Cortex of kidney (tissue), 1 donor: ENCODE measurements at places on chromosomes 7 and 10.

DNA sequence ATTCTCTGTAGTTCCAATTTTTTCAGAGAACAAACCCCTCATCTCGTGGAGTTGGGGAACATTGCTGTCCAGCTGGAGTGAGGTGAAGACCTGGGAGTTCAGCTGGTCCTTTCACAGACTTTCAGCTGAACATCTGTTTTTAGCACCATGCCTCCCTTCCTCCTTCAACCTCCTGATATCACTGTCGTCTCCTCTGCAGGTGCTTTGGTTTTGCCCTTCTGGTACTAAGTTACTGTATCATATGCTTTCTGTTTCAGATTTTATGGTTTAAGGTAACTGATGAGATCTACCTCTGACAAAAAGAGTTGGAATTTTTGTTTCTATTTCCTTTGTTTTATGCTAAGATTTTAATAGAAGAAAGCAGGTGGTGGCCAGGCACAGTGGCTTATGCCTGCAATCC is 102.9 kb downstream of the ZNF438 start:
- no peak for DNase-seq

- DNase-seq: no peak
These were observed 54.8 kb downstream of the MCU start for GRCh38 chr10:72746426-72747363.

DNA sequence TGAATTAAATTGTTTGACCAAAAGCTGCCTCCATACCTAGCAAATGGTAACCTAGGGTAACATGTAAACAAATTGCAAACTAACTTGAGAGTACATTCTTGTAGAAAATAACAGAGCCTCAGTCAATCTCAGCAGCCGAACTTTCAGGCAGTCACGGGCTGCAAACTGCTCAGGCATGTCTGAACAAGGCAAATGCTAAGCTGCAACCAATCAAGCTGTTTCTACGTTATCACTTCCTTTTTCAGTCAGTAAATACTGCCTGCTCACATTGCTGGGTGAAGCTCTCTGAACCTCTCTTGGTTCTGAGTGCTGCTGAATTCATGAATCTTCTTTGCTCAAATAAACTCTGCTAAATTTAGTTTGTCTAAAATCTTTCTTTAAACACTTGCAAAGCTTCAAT is 1212.4 kb downstream of the SORCS1 start:
- no peak for DNase-seq

- DNase-seq: no peak
These were observed 245.5 kb downstream of the SKAP2 start for GRCh38 chr7:26618898-26619297.

DNA sequence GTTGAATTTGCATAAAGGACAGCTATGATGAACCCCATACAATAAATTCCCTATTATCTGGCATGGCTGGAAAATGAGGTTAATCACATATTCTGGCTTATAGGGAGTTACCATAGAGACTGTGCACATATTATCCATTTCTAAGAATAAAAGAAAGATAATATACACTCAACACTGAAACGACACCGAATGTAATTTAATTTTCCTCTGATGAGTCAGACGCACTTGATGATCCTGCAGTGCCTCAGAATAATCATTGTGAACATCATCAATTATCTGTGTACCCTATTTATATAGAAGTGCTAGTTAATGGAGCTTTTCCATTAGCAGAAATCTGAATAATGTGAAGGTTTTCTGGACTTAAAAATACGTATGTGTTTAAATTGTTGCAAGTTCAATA is 60.2 kb downstream of the SGCE start:
- no peak for DNase-seq

- no peak for DNase-seq
These were observed 275.4 kb downstream of the GLRX3 start for GRCh38 chr10:130411496-130412085.

DNA sequence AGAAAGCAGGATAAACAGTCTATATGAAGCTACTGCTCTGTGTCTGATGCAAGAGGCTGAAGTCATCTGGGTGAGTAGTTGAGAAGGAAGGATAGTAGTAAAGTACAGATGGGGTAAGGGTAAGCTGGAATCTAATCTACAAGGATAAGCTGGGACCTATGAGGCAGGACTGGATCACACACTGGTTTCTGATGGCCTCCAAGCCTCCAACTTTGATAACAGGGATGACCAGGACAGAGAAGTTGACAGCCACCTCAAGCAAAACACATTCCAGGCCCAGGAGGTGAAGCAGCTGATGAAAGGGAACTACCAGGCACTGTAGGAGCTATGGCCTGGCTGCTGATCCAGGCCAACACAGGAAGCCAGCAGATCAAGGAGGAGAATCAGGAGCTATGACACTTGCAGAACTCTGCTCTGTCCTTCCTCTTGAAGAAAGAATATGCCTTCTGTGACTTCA is 278.1 kb upstream of the TMEM229A start:
- DNase-seq: no peak

DNA sequence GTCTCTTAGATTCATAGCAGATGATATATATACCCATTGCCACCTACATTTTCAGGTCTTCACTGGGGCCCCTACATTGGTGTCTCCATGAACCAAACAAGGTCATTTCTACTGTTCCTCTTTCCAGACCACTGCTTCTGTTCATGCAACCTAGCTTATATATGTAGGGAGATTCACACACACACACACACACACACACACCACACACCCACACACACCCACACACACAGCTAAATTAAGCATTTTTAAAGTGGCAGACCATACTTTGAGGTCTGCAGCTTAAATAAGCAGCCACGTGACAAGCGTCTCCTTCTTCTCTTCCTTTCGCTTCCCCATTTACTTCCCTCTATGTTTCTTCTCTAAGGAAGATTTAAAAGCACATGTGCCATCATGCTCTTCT is 70.0 kb upstream of the CC2D2B start:
- DNase-seq: no peak

GRCh38 chr7:44922351-44922694 is 37.0 kb upstream of the PURB start:
- DNase-seq: no peak

GRCh38 chr7:20607216-20607615 is 8.3 kb upstream of the ABCB5 start:
- no peak for DNase-seq

GRCh38 chr10:11707624-11708350 is 34.4 kb upstream of the ECHDC3 start:
- DNase-seq: no peak

DNA sequence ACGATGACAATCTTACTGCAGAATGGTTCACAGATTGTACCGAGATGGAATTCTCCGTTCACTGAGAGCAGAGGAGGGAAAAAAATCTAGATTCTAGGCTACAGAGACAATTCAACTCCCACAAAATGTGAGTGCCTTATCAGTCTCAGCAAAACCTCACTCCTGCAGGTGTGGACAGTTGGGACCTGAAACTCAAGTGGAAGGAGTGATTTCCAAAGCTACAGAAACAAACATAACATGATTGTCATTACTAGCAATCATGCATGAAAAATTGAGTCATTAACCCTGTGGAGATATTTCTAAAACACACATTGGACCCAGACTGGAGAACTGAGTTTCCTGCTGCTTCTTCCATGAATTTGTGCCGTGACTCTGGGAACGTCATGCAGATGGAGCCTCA is 70.3 kb downstream of the CALML3 start:
- DNase-seq: no peak

DNA sequence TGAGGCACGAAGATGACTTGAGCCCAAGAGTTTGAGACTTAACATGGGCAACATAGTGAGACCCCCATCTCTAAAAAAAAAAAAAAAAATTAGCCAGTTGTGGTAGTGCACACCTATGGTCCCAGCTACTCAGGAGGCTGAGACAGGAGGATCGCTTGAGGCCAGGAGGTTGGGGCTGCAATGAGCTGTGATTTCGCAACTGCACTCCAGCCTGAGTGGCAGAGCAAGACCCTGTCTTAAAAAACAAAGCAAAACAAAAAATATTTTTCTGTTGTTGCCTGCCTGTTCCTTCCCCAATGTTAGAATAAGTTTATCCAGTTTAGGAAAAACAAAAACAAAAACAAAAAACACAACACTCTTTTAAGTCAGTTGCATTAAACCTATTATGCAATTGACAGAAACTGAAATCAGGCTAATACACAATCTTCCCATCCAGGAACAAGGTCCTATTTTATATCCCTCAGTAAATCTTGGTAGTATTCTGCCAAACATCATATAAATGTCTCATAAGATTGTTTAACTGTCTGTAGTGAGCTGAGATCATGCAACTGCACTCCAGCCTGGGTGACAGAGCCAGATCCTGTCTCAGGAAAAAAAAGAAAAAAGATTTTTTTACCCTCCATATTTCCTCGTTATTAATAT is 4.9 kb downstream of the PILRA start:
- no peak for DNase-seq

DNA sequence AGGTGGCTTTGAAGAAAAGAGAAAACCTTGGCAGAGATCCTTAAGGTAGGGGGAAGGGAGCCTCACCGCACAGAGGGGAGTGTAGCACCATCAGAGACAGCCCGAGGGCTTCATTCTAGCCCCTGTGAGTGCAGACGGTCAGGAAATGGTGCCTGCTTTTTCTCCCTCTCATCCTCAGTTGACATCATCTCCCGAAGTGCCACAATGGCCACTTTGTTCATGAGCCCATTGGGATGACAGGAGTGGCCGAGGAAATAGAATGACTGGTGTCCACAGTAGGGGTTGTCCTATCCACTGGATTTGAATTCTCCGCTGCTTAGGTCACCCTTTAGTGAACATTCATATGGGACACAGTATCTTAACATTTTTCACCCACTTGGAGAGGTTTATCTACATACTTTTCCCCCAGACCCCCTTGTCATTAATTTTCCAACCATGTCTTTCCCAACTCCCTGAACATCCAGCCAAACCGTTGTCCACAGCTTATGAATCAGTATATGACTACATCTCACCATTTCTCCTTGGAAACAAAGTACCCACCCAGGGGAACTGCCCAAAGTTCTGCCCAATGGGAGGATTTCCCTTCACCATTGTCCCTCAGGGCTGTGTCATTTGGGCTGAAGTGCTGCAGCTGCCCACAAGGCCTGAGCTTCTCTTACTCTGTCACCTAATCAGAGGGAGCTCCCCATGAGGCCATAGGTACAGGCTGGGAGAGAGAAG is 108.8 kb downstream of the ADCY1 start:
- no peak for DNase-seq

GRCh38 chr7:133290041-133290440 is 37.2 kb downstream of the EXOC4 start:
- no peak for DNase-seq

DNA sequence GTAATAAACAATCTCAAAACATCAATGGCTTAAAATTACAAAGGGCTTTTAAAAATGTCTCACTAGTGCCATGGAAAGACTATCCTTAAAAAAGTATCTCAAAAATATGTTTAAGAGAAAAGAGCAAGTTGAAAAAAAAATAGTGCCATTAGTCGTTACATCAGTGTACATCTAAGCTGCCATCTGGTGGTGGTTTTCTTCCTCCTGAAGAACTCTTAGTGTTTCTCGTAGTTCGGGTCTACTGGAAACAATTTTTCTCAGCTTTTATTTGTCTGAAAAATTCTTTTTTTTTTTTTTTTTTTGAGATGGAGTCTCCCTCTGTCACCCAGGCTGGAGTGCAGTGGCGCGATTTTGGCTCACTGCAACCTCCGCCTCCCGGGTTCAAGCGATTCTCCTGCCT is 5.9 kb upstream of the GARIN1A start:
- no peak for DNase-seq

DNA sequence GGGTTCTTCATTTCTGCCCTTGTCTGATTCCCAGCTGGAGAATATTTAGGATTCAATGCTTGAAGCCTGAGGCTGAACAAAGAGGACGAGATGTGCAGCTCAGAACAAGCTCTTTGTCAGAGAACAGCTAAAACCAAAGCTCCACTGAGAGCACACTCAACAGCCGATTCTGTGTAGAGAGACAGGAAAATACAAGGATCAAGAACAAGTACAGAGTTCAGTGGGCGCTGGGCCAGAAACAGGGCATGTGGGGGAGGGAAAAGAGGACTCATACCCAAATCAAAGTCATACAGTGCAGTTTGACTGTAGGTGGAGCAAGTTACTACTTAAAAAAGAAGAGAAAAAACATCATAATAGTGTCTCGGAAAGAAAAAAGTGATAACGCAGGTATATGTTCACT is at the start of gene AGMO:
AGMO (minus strand) TSS at position 181 of the 400 bp plus-strand sequence.
- DNase-seq: no peak

DNA sequence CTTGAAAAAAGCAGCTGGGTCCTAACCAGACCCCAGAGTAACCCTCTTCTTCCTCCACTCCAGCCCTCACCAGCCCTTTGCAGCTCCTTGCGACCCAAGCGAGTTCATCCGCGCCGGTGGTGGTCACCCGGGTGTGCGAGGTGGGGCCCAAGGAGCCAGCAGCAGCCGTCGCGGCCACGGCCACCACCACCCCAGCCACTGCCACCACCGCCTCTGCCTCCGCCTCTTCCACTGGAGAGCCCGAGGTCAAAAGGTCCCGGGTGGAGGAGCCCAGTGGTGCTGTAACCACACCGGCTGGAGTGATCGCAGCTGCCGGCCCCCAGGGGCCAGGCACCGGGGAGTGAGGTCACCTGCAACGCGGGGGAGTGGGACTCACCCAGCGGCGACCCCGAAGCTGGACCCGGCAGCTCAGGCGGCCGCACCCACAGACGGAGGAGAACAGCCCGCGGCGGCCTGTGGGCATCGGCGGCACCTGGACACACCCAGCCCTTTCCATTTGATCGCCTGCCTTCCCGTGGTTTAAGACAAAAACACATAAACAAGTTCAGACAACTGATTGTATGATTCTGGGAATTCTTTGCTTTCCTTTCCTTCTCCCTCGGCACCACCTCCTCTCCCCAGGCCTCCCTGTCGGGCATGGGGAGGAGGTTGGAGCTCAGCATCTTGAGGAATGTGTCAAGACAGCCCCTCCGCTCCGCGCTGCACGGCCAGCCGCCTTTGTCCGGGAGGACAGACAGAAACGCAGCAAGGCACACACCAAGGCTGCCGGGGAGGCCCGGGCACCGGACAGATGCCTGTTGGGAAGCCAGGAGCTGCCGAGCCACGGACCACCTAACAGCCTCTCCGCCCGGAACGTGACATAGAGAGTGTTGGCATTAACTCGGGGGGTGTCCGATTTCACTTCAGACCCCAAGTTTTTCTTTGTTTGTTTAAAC is 13.0 kb upstream of the AP5Z1 start:
- DNase-seq: no peak

- no peak for DNase-seq
These were observed 21.8 kb upstream of the NPS start for GRCh38 chr10:127527320-127527719.

DNA sequence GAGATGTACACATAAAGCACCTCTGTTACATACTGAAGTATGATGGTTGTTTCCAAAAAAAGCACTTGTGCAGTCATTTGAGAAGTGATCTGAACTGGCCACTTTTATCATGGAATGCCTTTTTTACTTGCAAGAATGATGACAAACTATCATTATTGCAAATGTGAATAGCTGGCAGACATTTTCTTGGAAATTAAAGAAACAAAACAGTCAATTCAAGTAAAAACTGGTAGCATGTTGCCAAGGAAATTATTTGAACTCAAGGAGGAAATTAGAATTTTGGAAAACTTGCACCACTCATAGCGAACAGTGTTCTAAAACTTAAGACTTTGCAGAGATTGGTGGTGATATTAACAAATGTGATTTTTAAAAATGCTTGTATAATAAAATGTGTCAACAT is 6.6 kb downstream of the RHEB start:
- DNase-seq: no peak
